ENCODE measurements at places on chromosomes 16 and 17.

DNA sequence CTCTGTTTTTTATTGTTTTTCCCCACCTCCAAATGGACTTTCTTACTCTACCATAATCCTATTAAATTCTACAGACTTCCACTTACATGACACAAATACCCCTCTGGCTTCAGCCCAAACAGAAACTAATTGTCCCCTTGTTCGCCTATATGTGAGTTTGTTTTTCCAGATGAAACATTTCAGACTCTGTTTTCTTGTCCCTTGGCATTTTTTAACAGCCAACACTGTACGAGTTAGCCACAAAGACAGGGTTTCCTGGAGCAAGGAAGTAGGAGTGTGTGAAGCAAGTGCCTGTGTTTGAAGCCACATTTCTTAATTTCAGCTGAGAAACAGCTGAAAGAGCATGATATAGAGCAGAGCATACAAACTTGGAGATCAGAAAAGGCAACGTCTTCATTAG, 382.2 kb upstream of the CDH5 start:
- DNase-seq = no peak

- DNase-seq = no peak
Measured at GRCh38 chr16:53559270-53559951, 56.4 kb upstream of the AKTIP start.

GRCh38 chr17:7290685-7291084, 3.8 kb downstream of the YBX2 start:
- no peak for DNase-seq

- DNase-seq = no peak
Measured at GRCh38 chr16:2176047-2176446, 20.4 kb downstream of the CASKIN1 start.

DNA sequence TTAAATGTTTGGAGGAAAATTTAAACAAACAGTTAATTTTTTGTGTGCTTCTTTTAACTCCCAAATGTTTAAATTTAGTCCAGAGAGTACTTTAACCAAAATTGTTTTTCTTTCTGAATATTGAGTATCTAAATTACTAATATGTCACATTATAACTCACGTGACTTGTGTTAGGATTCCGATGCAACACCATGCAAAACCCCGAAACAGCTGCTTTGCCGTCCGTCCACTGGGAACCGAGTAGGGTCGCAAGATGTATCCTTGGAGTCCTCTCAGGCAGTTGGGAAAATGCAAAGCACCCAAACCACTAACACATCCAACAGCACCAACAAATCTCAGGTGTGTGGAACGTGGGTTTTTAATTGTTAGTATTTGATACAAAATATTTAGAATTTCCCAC, 38.7 kb upstream of the ADCY7 start:
- DNase-seq = peak; percentile 28

DNA sequence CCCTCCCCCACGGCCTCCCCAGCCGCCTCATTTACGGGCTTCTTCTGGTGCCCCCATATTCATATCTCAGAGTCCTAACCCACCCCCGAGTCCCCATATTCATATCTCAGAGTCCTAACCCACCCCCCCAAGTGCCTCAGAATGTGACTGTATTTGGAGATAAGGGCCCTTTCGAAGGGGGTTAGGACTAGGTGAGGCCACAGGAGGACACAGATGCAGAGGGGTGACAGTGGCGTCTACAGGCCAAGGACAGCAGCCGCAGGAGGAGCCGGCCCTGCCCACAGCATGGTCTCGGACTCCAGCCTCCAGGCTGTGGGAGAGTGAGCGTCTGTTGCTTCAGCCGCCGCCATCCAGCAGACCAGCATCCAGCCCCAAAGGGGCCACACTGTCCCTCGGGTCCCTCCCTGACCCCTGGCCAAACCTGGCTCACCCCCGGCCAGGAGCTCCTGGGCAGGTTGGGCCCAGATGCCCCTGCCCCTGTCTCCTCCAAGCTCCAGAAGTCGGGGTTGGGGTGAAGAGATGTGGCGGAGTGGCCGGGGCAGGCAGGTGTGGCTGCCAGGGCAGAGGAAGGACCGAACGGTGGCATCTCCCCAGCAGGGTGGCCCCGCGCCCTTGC, 25.5 kb downstream of the CACNA1H start:
- no peak for DNase-seq

DNA sequence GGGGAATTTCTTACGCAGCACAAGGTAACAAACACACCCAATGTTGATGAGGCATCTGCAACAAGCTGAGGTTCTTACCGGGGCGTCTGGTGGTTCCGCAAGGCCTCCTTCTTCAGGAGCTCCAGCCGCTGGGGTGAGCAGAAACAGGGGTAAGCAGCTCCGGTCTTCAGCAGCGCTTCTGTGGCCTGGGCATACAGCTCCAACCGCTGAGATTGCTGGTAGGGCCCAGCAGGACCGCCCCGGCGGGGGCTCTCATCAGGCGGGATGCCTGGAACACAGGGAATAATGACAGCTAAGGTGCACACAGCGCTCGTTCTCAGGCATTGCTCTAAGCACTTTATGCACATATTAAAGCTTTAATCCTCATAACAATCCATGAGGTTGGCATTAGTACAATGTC, 12.7 kb downstream of the EARS2 start:
- no peak for DNase-seq
